ENCODE measurements at places on chromosomes 7 and 10. TPM values are rescaled to one million over a fixed set of nuclear protein-coding genes. Genes with fewer than 3 reads are reported as not detected.

Gene CALHM1
- total RNA-seq: not detected

Gene EN2
- total RNA-seq: not detected

Gene ELN
- 198 TPM for total RNA-seq

Gene DHTKD1
- total RNA-seq: 19.6 TPM

Gene MTURN
- 25.4 TPM for total RNA-seq

Gene LRRC18
- not detected for total RNA-seq

Gene C10orf67
- not detected for total RNA-seq

Gene BTBD16
- not detected for total RNA-seq

Gene FOXI2
- not detected for total RNA-seq

Gene SLC16A12
- total RNA-seq: not detected

Gene DNAH11
- total RNA-seq: 0.39 TPM

Gene DMBT1
- total RNA-seq: 0.13 TPM

Gene FHIP2A
- total RNA-seq: 50.7 TPM
